ENCODE measurements at places on chromosomes 1 and 21.
A peak's percentile ranks its signal among the peaks of the same experiment; 100 is the strongest.

- peak; percentile 91 for DNase-seq
- H3K4me1 ChIP-seq, result no peaks in the 10 kb centered on the region
- H3K27me3 ChIP-seq, result no peaks in the 10 kb centered on the region
- no peak overlapping the region for H3K4me3 ChIP-seq
Observed at GRCh38 chr1:6438047-6438525, 13.5 kb downstream of the ESPN start.

- no peaks in the 10 kb centered on the region for H3K4me1 ChIP-seq
- H3K4me3 ChIP-seq, result no peak overlapping the region
- peak; percentile 42 for DNase-seq
- no peak overlapping the region for H3K27ac ChIP-seq
Observed at GRCh38 chr1:178513278-178513983, 522 bp downstream of the TEX35 start.

DNA sequence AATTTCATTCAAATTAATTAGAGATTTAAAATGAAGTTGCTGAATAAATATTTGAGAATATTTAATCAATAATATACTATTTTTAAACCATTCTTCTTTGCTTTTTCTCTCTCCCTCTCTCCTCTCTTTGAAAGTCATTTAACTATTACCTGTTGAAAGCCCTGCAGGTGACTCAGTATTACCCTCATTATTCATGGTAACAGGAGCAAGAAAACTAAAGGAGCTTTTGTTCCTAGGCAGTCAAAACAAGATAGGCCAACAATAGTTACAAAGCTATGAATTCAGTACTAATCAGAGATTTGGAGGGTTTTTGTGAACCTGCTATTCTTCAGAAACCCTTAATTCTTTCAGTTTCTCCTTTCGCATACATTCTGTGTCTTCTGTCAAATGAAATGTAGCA, 721.3 kb upstream of the NCAM2 start:
- no peaks in the 10 kb centered on the region for H3K27me3 ChIP-seq
- no peak for DNase-seq
- H3K27ac ChIP-seq, result no peak overlapping the region
- H3K4me3 ChIP-seq, result no peak overlapping the region
- H3K4me1 ChIP-seq, result no peaks in the 10 kb centered on the region

DNA sequence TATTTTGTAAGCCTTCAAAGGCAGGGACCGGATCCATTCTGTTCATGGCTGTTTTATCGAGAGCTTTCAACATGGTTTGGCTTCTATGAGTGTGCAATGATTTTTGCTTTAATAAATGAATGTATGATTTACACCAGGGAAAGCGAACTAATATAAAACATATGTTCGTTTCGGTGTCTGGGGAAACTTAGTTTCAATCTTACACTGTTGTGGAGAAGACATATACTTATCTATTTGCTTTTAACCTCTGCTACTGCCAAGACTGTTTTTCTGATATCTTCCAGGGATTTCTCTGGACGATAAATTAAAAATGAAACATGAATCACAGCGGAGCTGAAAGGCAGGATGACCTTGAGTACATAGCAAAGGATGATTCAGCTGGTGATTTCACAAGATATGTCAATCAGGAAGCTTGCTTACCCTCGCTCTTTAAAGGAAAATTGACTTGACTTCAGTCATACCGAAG, 14.7 kb upstream of the CYYR1 start:
- no peaks in the 10 kb centered on the region for H3K36me3 ChIP-seq
- no peak overlapping the region for H3K27ac ChIP-seq

GRCh38 chr21:36710729-36711048, 11.8 kb downstream of the SIM2 start:
- peaks cover 62% of the 10 kb centered on the region for H3K27me3 ChIP-seq
- H3K36me3 ChIP-seq, result no peaks in the 10 kb centered on the region
- no peak overlapping the region for H3K27ac ChIP-seq
- H3K4me1 ChIP-seq, result no peaks in the 10 kb centered on the region

GRCh38 chr1:62280150-62280549, 39.1 kb downstream of the KANK4 start:
- no peak for DNase-seq
- H3K36me3 ChIP-seq, result no peaks in the 10 kb centered on the region
- H3K4me1 ChIP-seq, result no peaks in the 10 kb centered on the region
- H3K4me3 ChIP-seq, result no peak overlapping the region

- H3K36me3 ChIP-seq, result no peaks in the 10 kb centered on the region
- H3K27ac ChIP-seq, result no peak overlapping the region
- DNase-seq, result no peak
Observed at GRCh38 chr1:211623515-211623914, 44.6 kb upstream of the SLC30A1 start.

DNA sequence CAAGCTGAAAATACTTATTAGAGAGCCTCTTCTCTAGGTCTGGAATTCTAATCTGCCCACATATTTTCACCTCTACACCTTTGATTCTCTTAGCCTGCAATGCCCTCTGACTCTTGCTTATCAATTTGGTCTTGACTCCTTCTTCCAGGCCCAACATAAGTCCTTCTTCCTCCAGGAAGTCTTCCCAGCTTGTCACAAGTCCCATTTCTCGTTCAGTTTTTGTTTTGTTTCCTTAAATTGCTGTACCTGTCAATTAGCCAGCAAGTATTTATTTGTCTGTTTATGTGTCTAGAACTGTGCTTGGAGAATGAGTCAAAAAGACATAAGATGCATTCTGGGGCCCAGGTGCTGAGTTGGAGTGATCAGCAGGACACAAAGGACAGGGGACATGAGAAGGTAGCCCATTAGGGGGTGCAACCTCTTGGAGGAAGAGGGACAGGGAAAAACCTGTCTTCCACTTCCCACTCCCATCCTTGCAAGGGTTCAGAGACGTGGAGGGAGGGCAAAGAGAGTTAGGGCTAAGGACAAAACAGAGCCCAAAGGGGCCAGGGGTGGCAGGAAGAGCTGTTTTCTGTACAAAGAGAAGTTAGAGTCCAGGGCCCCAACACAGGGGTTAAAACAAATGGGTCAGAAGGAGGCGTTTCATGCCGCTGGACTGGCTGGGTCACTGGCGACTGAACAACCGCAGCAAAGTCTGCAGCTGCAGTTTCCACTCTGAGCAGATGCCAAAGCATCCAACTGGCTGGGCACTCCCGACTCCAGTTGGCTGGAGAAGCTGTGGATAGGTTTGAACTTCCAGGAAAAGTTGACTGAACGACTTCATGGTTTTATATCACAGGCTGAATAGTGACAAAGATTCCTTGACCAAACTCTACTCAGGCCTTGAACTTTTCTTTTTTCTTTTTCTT, 10.7 kb upstream of the CNR2 start:
- H3K27me3 ChIP-seq, result no peaks in the 10 kb centered on the region
- H3K4me3 ChIP-seq, result no peak overlapping the region
- no peak overlapping the region for H3K27ac ChIP-seq
- no peaks in the 10 kb centered on the region for H3K4me1 ChIP-seq
- H3K36me3 ChIP-seq, result no peaks in the 10 kb centered on the region
- DNase-seq, result no peak

GRCh38 chr1:150970808-150971582, 3.6 kb downstream of the CERS2 start:
- no peak overlapping the region for H3K4me3 ChIP-seq
- no peaks in the 10 kb centered on the region for H3K27me3 ChIP-seq
- DNase-seq, result peak; percentile 55

DNA sequence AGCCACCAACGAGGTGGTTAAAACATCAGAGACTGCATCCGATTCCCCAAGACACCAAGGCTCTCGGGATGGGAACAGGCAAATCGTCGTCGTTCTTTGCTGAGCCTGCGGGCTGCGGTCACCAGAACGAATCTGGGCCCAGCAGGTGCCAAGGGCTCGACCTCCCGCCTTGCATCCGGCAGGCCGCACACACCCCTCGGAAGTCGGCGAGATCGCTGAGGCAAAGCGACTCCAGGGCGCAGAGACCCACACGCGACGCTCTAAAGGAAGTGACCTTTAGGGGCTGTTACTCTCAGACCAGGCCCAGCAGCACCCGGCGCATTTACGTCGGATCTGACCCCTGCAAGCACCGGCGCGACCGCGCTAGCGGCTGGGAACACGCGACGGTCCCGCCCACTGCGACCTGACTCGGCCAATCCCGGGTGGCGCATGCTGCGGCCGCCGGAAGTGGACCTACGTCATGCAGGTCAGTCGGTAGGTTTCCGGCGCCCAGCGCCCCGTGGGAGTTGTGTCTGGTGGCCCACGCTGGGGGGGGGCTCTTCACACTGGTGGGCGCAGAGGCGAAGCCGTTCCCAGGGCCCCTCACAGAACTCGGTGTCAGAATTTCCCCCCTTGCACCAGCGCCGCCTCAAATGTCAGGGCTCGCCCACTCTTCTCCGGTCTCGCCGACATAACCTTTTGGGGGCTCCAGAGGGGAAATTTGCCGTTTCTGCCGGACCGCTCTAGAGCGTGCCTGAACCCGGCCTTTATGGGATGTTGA, 7.5 kb upstream of the PARK7 start:
- DNase-seq, result peak; percentile 67
- H3K4me1 ChIP-seq, result no peaks in the 10 kb centered on the region
- H3K4me3 ChIP-seq, result peak overlapping the region; percentile 12
- no peaks in the 10 kb centered on the region for H3K27me3 ChIP-seq

DNA sequence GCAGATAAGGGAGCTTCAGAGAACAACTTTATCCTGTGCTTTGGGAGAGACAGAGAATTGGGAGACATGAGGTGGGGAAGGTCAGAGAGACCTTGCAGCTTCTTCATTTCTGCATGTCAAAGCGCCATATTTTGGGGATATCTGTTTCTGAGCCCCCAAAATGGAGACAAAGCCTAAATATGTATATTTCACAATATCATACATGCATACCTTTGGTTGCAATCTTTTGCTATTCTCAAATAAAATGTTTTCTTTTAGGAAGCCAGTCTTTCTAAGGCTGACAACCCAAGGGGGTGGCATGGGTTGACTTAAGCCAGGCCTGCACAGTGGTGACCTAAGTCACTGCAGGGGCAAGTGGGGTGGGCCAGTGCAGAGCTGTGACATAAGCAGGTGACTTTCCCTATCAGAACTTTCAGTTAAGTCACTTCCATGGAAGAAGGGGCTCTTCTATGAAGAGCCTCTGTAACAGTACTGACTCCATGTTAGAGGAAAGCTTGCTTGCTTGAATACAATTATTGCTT, 13.9 kb upstream of the MRPL55 start:
- no peak overlapping the region for H3K27ac ChIP-seq
- no peak for DNase-seq
- no peaks in the 10 kb centered on the region for H3K27me3 ChIP-seq
- H3K36me3 ChIP-seq, result no peaks in the 10 kb centered on the region
- no peaks in the 10 kb centered on the region for H3K4me1 ChIP-seq

- no peaks in the 10 kb centered on the region for H3K4me1 ChIP-seq
- no peak overlapping the region for H3K27ac ChIP-seq
- no peak for DNase-seq
- no peaks in the 10 kb centered on the region for H3K27me3 ChIP-seq
- no peaks in the 10 kb centered on the region for H3K36me3 ChIP-seq
- H3K4me3 ChIP-seq, result no peak overlapping the region
Observed at GRCh38 chr1:95889400-95889799, 655.4 kb downstream of the RWDD3 start.

DNA sequence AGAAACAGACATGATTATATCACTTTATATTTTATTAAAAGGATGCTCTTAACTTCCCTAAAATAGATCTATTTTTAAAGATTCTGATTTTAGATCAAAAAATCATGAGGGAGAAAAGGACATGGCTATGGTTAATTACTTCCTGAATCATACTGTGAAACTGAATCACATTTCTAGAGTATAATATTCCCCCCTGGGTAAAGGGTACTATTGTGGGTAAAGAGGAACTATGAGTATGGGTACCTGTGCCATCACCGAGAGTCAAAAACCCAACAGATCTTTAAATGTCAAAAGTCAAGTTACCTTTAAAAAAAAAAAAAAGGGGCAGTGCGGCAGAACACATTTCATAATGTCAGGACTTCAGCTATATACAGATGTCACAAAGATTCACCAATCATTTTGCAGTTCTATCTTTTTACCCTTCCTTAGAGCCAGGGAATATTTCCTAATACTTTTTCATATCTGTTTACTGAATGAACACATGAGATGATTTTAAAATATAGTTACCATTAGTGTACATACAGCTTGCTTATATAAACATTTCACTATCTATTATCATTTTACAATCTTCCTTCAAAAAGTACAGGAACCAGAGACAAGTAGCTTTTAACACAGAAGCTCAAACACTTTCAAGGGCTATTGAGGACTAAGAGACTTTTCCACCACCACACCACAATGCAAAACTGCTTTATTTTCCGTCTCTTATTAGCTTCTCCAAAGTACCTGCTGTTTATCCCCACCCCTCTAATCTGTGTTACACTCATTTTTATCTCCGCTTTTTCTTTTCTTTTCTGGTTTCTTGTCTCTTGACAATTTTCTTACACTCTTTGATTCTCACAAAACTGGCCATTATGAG, 45.0 kb downstream of the EVI5 start:
- no peaks in the 10 kb centered on the region for H3K4me1 ChIP-seq
- no peaks in the 10 kb centered on the region for H3K36me3 ChIP-seq
- no peak overlapping the region for H3K27ac ChIP-seq

DNA sequence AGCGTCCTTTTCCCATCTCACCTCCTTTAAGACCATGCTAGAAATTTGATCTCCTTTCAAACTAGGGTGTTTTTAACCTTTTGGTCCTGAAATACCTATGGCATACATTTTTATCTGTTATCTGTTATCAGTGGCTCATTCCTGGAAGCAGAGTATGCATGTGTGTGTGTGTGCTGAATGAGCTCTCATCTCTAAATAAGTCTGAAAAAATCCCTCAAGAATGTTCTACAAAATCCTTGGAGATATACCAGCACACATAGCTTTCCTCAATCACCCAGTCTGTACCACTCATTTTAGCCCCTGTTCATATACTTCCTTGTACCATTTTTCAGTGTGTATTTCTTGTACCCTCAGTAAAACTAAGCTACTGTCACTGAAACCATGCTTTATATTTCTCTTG, 6.0 kb upstream of the DARS2 start:
- peaks cover 2% of the 10 kb centered on the region for H3K4me1 ChIP-seq
- no peak overlapping the region for H3K4me3 ChIP-seq

DNA sequence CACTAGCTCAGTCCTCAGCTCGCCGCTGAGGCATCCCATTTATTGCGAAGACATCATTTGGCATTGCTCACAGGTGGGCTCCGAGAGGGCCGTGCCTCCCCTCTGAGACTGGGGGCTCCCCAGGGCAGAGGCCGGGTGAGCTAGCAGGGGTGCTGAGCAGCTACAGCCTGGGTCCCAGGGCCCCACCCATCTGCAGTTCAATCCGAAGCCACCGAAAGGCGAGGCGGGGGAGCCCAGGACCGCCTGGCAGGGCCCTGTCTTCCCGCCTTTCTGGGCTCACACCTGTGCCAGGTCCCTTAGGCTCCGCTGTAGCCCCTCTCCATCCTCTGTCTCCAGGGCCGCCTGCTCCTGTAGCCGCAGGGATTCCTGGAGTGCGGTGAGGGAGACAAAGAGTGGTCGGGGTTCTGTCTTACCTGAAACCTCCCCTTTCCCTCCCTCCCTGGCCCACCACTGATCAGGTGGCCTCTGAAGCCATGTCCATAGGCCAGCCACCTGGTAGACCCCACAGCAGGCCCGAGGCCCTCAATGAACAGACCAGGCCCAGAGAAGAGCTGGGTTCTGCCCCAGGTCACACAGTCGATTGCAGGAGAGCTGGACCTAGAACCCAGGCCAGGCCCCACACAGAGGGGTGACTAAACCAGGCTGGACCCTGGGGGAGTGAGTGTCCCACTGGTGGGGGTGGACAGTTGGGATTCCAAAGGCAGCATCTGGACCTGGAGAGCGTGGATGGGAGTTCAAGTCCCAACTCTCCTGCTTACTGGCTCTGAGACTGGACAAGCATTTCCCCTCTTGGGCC, 18.1 kb upstream of the NBPF1 start:
- no peaks in the 10 kb centered on the region for H3K27me3 ChIP-seq
- H3K27ac ChIP-seq, result no peak overlapping the region
- peaks cover 12% of the 10 kb centered on the region for H3K36me3 ChIP-seq
- DNase-seq, result no peak
- no peak overlapping the region for H3K4me3 ChIP-seq

Measured in mesendoderm (in vitro differentiated cells).